ENCODE measurements at places on chromosomes 3 and 15. TPM values are rescaled to one million over a fixed set of nuclear protein-coding genes. Genes with fewer than 3 reads are reported as not detected.

DNA sequence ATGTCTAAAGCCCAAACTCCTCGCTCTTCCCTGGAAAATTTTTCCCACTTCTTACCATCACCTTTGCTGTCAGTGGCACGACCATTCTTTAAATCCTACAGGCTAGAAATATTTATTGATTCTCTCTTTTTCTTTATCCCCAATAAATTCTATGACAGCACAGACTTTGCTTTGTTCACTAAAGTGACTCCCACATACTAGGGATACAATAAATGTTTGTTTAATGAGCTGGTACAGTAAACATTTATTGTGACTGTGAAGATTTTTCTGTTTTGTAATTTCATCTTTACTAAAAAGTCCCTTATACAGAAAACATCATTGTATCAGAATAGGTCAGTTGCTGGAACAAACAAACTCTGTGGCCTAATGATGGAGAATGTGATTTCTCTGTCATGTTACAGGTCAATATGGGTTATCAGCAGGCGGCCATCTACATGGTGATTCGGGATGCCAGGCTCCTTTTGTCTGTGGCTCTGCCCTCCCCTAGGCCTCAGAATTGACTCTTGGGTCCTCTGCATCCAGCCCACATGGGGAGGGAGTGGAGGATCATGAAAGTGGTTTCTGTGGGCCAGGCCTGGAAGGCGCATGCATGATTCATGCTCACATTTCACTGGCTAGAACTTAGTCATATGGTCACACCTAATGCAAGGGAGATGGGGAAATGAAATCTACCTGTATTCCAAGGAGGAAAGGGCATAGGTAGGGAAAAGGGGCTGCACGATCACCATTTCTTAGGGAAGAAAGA, 22.7 kb upstream of the KNG1 start:
- H3K4me1 ChIP-seq = no peaks in the 10 kb centered on the region
- H3K27me3 ChIP-seq = no peaks in the 10 kb centered on the region
- DNase-seq = no peak
- H3K4me3 ChIP-seq = no peak overlapping the region

- H3K27me3 ChIP-seq = no peaks in the 10 kb centered on the region
- no peaks in the 10 kb centered on the region for H3K36me3 ChIP-seq
Observed at GRCh38 chr3:147218965-147219364, 187.4 kb downstream of the ZIC4 start.

DNA sequence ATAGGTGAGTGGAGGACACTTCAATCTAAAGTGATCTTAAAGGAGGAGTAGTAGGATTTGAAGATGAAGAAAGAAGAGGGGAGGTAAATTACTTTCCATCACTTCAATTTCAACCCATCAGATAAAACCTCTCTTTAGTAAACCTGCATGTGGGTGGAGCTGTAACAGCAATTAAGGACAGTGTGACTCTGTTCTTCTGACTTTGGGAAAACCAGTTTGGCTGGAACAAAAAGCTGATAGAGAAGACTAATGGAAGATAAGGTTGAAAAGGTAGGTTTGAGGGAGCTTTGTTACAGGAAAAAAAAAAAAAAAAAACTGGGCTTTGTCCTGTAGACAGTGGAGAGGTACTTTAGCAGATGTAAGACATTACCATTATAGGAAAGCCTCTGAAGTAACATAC, 4.5 kb upstream of the GSK3B start:
- H3K4me3 ChIP-seq = no peak overlapping the region
- H3K4me1 ChIP-seq = peaks cover 7% of the 10 kb centered on the region
- H3K27ac ChIP-seq = no peak overlapping the region

Gene ECE2
- 0.15 TPM for total RNA-seq

Gene TAGLN3
- total RNA-seq = 46.6 TPM

GRCh38 chr3:1214933-1215332, 122.1 kb downstream of the CNTN6 start:
- no peaks in the 10 kb centered on the region for H3K27me3 ChIP-seq
- H3K4me1 ChIP-seq = no peaks in the 10 kb centered on the region
- no peaks in the 10 kb centered on the region for H3K36me3 ChIP-seq

DNA sequence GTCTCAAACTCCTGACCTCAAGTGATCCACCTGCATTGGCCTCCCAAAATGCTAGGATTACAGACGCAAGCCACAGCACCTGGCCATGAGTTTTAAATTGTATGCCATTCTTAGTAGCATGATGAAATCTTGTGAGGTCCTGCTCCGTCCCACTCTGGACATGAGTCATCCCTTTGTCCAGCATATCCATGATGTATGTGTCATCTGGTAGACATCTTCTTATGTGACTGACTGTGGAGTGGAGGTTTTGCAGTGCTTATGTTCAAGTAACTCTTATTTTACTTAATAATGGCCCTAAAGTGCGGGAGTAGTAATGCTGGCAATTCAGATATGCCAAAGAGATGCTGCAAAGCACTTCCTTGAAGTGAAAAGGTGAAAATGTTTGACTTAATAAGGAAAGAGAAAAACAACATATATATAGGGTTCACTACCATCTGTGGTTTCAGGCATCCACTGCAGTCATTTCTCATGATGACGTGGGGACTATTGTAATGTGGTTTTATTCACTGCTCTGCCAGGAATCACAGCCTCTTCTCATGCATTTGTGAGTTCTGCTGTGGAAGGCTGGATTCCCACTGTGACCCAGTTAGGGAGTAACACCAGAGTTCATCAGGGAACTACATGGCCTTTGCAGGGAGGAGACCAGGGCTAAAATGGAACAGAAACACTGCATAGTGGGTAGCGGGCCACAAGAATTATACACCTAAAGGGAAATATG, 204.6 kb upstream of the STRIT1 start:
- H3K27me3 ChIP-seq = no peaks in the 10 kb centered on the region
- DNase-seq = no peak
- H3K36me3 ChIP-seq = no peaks in the 10 kb centered on the region
- peaks cover 7% of the 10 kb centered on the region for H3K4me1 ChIP-seq
- H3K4me3 ChIP-seq = no peak overlapping the region

DNA sequence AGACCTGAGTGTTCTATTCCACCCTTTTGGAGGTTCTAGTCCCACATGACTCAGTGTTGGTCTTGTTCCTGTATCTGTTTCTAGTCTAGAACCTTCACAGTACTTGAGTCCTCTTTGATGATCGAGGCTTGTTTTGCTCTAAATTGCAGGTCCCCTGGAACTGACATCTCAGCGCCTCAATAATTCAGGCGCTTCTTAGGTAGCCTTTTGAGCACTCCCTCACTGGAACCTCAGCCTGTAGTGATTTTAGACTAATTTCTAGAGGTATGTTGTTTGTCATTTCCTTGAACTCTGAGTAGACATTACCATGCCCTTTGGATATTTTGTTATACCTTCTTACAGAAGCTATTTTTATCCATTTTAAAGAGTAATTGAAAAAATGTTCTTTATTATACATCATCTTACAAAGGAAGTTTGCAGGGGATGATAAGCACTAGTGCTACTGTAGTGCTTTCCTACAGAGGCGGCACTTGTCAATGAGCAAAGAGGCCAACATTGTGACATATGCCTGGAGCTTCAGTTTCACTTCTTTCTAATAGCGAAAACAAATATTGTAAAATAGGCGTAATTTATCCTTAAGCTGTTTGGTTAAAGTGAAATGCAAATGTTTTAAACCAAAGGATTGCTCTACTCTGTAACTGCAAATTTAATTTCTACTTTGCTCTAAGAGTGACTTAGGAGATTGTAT, 75.7 kb downstream of the EFL1 start:
- H3K27me3 ChIP-seq = no peaks in the 10 kb centered on the region
- H3K27ac ChIP-seq = no peak overlapping the region
- H3K36me3 ChIP-seq = peaks cover 7% of the 10 kb centered on the region
- no peak overlapping the region for H3K4me3 ChIP-seq

DNA sequence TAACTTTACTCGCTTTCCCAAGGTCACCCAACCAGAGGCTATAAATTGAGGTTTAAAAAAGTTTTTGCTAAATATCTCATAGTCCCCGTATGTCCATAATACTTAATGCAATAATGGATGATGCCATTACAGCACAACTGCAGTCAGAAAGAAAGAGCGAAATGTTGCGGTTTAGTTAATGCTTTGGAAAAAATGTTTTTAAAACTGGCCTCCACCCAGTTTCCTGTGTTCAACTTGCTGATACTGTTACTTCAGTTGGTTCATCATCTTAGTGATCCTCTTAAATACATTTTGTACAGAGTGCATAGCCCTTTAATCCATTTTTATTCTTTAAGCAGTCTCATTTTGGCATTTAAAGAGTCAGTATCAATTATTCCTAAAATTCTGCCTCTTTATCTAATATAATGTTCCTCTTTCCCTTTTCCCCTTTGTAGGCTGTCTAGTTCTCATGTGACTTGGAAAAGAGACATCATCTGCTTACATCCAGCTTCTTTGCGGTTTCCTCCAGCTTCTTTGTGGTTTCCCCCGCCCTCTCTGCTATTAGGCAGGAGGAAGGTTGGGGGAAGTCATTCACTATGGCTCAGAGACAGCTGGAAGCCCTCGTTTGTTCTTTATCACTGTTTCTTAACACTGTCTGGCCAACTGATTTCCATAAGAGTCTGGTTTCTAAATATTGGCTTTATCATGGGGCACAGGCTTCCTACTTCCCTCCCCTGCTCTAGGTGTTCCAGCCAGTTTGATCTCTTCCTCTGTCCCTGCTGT, 154.3 kb downstream of the GOLIM4 start:
- H3K4me3 ChIP-seq = no peak overlapping the region
- no peaks in the 10 kb centered on the region for H3K36me3 ChIP-seq
- no peaks in the 10 kb centered on the region for H3K27me3 ChIP-seq

- H3K36me3 ChIP-seq = no peaks in the 10 kb centered on the region
- H3K4me3 ChIP-seq = no peak overlapping the region
- H3K27me3 ChIP-seq = no peaks in the 10 kb centered on the region
- no peak overlapping the region for H3K27ac ChIP-seq
- DNase-seq = no peak
Observed at GRCh38 chr3:165742351-165742750, 94.9 kb downstream of the BCHE start.

GRCh38 chr3:29415482-29416223, 134.8 kb downstream of the RBMS3 start:
- no peaks in the 10 kb centered on the region for H3K27me3 ChIP-seq
- H3K36me3 ChIP-seq = no peaks in the 10 kb centered on the region
- no peak overlapping the region for H3K4me3 ChIP-seq
- DNase-seq = no peak
- peaks cover 3% of the 10 kb centered on the region for H3K4me1 ChIP-seq

GRCh38 chr3:39587113-39587512, 119.6 kb downstream of the MOBP start:
- no peak overlapping the region for H3K27ac ChIP-seq
- H3K4me3 ChIP-seq = no peak overlapping the region
- no peak for DNase-seq
- H3K36me3 ChIP-seq = no peaks in the 10 kb centered on the region
- H3K4me1 ChIP-seq = no peaks in the 10 kb centered on the region

Gene ZIC4
- total RNA-seq = 0.25 TPM

DNA sequence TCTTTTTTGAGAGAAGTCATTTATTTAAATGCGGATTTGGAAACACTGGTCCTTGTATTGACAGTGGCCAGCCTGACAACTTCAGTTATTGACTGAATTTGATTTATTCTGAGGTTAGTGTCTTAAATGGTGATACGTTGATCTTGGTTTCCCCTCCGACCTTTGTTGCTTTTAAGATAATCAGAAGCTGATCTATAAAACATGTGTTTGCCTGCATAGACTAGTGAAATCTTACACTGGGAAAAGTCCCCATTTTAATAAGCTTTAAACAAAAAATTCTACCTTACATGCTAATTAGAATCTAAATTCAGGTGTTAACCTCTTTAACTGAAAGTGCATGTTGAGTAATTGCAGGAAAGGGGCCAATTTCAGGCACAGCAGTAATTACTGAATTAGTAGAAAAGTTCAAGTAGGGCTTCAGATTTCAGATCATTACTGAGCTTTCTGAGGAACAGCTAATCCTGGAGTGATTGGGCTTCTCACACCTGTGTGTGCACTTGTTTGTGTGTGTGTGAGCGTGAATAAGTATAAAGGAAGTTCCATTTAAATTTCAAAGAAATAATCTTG, 221.4 kb downstream of the SOX2 start:
- DNase-seq = no peak
- H3K4me3 ChIP-seq = no peak overlapping the region
- no peak overlapping the region for H3K27ac ChIP-seq
- no peaks in the 10 kb centered on the region for H3K27me3 ChIP-seq

GRCh38 chr15:35145336-35145735, 60.2 kb upstream of the NANOGP8 start:
- H3K4me1 ChIP-seq = no peaks in the 10 kb centered on the region
- H3K27me3 ChIP-seq = no peaks in the 10 kb centered on the region
- no peak overlapping the region for H3K27ac ChIP-seq
- no peak overlapping the region for H3K4me3 ChIP-seq
- H3K36me3 ChIP-seq = no peaks in the 10 kb centered on the region

Measured in neural progenitor cell (in vitro differentiated cells).